ENCODE measurements at places on chromosomes 6 and 20.

GRCh38 chr6:142682985-142683384 is 262.0 kb downstream of the HIVEP2 start:
- DNase-seq, result no peak

DNA sequence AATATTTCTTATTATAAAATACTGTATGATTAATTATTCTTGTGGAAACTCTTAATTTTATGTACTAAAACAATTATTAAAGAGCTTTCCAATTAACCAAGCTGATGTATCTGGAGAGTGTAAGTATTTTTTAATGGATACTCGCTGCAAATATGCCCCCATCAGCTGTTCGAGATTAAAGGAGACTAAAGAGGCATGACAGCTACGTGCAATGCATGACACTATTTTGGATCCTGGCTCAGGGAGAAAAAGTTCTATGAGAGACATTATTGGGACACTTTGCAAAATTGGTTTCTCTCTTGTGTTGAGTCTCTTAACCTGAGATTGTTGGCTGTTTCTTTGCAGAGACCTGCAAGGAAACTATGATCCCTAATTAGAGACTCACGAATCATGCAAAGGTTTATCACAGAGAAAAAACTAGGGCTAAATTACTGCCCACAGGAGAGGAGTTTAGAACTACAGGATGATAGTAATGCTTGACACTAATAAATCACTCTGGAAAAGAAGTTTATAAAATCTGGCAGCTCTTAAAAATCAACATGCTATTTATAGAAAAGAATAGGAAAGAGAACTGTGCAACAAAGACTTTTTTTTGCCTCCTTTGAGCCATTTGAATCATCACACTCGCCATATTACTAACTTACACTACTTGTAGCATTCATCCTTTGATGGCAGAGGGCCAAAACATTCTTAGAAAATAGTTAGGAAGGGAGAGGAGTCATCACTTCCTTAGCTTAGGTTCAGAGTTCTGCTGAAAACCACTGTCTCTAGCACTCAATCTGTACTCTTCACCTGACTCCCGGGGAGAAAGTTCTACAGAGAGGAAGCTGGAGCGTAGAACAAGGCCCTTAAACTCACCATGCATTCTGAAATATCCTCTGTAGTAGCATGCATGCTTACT is 25.3 kb downstream of the NRN1 start:
- DNase-seq, result peak; percentile 87

DNA sequence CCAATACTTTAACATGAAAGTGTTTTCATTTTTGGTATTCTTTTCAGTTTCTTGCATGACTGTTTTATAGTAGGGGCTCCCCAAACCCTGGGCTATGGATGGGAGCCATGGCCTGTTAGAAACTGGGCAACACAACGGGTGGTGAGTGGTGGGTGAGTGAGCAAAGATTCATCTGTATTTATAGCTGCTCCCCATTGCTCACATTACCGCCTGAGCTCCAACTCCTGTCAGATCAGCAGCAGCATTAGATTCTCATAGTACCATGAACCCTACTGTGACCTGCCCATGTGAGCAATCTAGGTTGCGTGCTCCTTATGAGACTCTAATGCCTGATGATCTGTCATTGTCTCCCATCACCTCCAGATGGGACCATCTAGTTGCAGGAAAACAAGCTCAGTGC is 42.3 kb upstream of the HMGCLL1 start:
- no peak for DNase-seq

- no peak for DNase-seq
Observed at GRCh38 chr20:4091490-4092479, 76.4 kb upstream of the RNF24 start.

GRCh38 chr20:57350081-57350710 is 859 bp upstream of the RAE1 start:
- DNase-seq, result no peak

GRCh38 chr20:2795451-2795850 is 5.0 kb downstream of the CPXM1 start:
- no peak for DNase-seq

GRCh38 chr20:62370115-62370806 is 3.1 kb upstream of the LAMA5 start:
- peak; percentile 60 for DNase-seq

- DNase-seq, result no peak
Observed at GRCh38 chr20:10921491-10922010, 247.8 kb upstream of the JAG1 start.

DNA sequence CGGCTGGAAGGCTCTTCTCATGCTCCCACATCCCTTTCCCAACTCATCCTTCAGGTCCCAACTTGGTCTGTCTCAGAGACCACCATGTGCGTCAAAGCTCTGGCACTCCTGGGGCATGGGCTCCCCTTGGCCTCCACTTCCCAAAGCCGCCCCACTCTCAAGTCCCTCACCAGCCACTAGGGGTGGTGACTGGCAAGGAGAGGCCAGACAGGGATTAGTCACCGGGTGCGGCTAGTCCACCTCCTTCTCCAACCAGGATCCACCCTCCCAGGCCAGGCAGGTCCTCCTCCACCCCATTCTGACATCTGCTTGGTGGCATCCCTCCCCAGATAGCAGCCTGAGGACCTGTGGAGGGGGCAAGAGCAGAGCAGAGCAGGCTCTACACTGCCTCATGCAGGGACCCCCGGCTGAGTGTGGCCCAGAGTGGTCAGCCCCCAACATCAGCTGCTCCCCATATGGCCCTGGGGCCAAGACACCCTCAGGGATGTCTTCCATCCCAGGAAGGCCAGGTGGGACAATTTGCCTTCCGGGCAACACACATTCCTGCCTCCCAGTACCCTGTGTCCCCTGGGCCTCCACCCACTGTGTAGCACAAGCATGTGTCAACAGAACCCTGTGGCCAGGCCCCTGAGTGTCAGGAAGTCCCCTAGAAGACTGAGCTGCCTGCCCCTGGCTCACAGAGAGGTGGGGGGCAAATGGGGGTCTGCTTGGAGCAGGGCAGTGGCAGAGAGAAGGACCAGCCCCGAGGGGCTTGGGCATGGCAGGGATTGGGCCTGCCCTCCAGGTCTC is 29.2 kb downstream of the YTHDF1 start:
- no peak for DNase-seq

- no peak for DNase-seq
Observed at GRCh38 chr6:158764926-158765325, 54.2 kb downstream of the EZR start.

DNA sequence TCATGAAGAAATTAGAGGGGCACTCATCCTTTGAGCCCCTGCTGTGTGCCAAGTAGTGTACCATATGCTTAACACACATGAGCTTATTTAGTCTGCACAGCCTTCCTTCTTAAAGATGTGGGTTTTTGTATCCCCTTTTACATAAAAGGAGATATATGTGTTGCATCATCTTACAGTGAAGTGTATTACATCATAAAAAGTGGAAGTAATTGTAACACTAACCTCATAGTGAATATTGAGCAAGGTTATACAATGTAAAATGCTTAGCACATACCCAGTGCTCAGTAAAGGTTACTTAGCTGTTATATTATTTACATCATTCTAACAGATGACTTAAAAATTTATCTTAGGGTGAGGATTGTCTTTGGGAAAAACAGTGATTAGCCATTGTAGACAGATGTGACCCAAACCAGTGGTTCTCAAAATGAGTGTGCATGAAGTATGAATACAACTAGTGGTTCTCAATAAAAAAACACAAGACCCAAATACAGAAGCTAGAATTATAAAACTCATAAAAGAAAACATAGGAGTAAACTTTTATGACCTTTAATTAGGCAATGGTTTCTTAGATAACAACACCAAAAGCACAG is 3.8 kb upstream of the PIGU start:
- no peak for DNase-seq

GRCh38 chr6:167141667-167142432 is 15.9 kb downstream of the GPR31 start:
- no peak for DNase-seq

GRCh38 chr6:11865680-11866300 is 87.2 kb upstream of the ADTRP start:
- DNase-seq, result no peak

DNA sequence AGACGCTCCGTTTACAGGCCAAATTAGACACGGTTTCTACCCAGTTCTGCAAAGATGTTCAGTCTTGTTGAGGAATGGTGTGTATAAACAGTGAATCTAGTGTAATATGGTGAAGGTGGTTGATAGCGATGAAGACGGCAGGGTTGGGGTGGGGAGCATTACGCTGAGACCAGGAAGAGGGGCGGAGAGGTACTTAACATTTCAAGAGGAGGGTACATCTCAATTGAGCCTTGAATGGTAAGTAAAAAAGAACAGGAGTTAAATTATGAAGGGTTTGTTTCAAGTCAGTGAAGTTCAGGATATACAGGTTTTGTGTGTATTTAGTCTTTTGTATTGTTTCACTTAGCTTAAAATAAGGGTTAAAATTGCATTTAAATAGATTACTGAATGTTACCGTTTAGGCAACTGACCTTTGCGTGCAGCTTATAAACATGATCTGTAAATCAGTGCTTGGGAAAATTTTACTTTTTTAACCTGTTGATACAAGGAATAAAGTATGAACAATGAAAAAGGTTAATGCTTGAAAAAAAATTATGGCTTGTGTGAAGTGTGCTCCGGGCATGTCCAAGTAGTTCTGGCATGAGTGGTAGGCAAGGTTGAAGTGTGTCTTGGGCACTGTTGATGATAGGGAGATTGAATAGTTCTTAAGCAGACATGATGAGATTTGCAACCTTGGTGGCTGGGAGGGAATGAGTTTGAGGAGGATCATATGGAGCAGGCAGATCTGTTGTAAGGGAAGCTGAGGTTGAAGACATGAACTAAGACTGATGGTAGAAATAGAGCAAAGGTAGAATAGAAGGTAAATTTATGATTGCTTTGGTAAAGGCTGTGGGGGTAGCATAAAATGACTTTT is 842 bp downstream of the POLR1C start:
- DNase-seq, result no peak

- DNase-seq, result peak; percentile 26
Observed at GRCh38 chr6:71420095-71420692, 131.6 kb downstream of the OGFRL1 start.

GRCh38 chr20:50294164-50295088 is 103.8 kb downstream of the CEBPB start:
- DNase-seq, result no peak

- DNase-seq, result peak; percentile 33
Observed at GRCh38 chr6:42251500-42251899, 33.8 kb upstream of the MRPS10 start.

GRCh38 chr6:38346291-38347079 is 293.2 kb downstream of the BTBD9 start:
- peak; percentile 66 for DNase-seq

DNA sequence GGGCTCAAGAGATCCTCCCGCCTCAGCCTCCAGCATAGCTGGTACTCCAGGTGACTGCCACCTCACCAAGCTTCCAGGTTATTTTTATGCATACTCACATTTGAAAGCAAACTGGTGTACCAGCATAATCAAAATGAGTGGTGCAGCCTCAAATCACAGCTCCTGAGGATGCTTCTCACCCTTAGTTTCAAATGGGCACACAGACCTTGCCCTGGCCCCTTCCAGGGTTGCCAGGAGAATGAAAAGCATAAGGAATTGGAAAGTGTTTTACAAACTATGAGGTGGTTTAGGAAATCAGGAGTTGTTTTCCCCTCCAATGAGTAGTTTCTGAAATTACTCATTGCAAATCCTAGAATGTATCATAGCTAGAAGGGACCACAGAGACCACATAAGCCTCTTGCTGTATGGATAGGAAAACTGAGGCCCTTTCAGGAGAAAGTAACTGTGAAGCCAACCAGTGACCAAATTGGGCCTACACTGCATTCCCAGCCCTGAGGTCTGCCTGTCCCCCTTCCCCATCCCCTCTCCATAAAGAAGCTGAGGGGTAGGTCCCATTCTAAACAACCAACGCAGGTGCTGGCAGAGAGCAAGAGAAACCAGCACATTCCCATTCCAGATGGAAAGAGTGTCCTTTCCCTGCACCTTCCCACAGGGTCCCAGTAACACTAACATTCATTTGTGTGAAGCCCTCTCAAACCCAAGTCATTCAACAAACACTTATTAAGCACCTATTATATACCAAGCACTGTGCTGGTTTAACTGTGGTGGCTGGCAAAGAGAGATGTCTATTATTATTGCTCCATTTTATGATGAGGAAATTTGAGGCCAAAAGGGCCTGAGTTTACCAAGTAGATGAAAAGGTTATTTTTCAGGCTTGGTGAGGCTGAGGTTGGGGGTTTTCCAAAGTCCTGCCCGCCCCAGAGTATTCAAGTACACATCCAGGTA is 2.1 kb upstream of the E2F1 start:
- DNase-seq, result no peak

DNA sequence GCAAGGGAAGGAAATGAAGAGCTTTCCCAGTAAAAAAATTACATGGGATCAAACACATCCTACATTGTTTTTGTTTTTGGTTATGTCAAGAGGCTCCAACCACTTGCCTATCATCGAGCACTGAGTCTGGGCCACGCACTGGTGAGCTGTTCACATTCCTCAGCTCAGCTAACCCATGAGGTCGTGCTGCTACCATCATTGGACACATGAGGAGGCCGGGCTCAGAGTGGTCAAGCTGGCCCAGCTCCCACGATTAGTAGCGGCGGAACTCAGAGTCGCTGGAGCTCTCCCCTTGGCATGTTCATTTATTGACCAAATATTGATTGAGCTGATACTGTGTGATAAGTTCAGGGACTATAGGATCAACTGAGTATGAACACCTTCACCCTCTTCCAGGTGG is 164.9 kb downstream of the CDH26 start:
- DNase-seq, result no peak

GRCh38 chr6:96760153-96760687 is 77.1 kb downstream of the GPR63 start:
- DNase-seq, result no peak

DNA sequence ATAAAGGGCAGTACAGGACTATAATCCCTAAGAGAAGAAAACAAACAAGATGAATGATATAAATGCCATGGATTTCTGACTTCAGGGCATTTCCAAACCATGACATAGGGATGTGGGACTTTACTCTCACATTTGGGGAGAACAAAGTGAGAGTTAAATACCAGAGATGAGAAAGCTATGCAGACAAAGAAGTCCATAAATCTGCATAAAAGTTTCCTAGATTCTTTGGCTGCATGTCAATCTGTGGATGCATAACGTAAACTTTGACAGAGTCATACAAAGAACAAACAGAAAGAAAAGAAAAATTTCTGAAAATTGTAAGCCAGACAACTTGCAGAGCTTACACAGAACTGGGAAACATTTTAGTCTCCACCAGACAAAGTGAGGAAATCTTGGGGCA is 11.7 kb downstream of the EPM2A start:
- no peak for DNase-seq
